NCI-H187 treated with DMSO at 0.1 percent for 48 hours (cell line): ENCODE measurements at places on chromosomes 1 and 21.
A peak's percentile ranks its signal among the peaks of the same experiment; 100 is the strongest.

GRCh38 chr1:116873680-116874271 lies 35.9 kb upstream of the PTGFRN start:
- no peak for DNase-seq

DNA sequence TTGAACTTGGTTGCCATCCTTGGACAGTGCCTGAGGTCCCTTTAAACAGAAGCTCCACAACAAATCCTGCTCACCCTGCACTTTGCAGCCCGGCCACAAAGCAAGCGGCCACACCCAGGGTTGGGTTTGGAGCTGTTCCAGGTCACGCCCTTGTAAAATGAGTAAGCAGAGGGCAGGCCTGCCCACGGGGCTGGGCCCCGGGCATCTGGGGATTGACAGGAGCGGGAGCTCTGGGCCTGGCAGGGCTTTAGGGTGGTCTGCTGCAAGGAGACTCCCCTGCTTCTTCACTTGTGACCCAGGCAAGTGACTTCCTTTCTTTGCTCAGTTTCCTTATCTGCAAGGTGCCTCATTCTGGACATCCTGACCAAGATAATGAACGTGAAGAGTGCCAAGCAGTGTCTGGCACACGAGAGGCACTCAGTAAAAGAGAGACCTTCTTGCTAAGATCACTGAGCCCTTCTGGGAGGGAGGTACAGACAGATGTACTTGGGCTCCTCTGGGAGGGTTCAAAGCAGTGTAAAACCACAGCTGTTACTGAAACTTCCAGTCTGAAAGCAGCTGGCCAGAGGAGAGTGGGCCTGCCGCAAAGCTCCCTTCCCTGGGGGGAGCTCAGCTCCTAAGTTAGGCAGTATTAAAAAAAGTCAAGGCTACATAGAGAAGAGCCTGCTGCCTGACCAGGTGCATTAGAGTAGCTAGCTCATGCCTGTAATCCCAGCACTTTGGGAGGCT lies 2.6 kb downstream of the E2F2 start:
- peak; percentile 32 for DNase-seq

DNA sequence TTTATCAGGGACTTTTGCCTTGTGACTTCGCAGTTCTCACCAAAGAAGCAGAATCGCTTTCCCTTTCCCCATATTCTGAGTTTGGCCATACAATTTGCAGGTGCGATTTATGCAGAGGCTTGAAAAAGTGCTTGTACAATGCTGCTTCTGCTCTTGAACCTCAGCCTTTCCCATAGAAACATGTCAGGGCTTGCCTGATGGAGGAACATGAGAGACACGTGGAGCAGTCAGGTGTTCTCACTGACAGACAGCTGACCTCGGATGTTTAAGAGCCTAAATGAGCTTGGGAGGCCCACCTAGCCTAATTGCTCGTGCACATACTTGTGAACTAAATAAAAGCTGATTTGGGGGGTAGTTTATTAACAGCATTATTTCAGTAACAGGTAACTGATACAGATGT lies 290.0 kb downstream of the S1PR1 start:
- DNase-seq, result peak; percentile 63

GRCh38 chr1:151961833-151962232 lies 31.8 kb downstream of the S100A10 start:
- DNase-seq, result no peak

GRCh38 chr1:93635614-93636543 lies 45.8 kb downstream of the BCAR3 start:
- DNase-seq, result no peak

DNA sequence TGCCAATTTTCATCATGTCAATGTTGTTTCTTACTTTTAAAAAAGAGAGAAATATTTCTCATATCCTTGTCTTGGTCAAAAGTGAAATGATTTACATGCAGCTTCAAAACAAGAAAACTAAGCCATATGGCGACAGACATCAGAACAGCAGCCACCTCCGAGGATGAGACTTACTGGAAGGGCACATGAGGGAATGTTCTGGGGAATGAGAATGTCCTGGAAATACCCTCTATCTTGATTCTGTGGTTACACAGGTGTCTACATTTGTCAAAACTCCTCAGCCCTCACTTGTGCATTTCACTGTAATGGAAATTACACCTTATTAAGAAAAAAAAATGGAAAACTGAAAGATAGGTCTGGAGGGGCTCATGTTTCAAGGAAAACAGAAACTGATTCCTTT lies 14.2 kb upstream of the ECE1 start:
- DNase-seq, result no peak

GRCh38 chr1:79695138-79695537 lies 688.6 kb upstream of the ADGRL4 start:
- no peak for DNase-seq

GRCh38 chr1:40479156-40479555 lies 2.1 kb downstream of the ZFP69 start:
- no peak for DNase-seq

DNA sequence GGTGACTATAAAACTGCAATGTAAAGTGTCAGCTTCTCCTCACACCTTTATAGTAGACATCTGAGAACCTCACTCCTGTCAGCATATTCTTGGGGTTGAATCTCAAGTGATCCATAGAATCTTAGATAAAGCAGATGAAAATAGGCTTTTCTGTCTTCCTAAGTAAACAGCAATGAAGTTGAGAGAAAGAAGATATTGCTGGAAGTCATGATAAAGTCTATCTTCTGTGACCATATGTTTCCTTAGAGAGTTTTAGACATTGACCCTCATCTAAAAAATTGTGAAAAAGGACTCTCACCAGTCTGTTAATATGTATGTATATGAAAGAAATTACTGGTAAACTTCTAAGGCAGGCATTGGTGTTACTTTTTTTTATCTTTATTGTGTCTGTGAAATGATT lies 66.8 kb downstream of the LIPI start:
- DNase-seq, result no peak

DNA sequence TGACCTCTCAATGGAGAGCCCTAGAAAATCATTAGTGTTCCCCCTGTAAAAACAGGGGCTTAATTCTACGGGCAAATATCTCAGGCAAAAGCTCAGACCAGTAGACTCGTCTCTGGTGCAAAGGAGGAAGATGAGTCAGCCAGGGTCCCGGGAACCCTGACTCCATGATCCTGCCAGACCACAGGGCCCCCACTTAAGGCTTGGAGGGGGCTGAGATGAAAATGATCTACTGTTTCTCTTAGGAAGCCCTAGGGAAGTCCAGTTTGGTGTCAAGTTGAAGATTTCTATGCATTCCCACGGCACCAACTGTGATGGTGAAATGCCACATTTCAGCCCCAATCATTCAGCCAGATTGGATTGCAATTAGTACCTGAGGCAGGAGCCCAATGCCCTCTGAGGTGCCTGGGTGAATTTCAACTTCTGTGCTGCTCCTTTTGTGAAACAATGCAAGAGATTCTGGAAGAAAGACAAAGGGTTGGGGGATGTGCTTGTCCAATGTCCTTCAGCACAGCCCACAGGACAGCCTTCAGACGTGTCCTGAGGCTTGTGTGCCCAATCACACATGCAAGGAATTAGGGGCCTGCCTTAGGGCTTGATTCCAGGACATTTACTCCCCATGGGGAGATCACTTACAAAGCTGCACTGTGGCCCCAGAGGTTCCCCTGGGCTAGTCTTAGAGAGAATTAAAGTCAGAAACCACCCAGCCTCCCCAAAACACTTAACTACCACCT lies 18.1 kb downstream of the NAV1 start:
- DNase-seq, result no peak

GRCh38 chr1:211653293-211653692 lies 22.1 kb downstream of the NEK2 start:
- no peak for DNase-seq

DNA sequence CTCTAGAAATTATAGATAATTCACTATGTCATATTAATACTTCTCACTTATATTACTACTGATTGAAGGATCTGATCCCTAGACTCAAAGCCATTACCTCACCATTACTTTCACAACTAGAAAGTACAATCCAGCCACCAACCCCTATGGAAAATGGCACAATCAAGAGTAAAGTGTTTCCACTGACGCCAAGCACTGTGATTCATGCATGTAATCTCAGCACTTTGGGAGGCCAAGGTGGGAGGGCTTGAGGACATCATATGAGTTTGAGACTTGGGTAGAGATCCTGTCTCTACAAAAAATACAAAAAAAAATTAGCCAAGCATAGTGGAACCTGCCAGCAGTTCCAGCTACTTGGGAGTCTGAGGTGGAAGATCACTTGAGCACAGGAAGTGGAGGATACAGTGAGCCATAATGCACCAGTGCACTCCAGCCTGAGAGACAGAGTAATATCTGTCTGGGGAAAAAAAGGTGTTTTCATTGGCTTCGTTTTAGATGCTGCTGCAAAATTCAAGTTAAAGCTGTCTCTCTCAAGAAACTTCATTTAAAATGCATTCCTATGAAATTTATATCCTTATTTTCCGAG lies 126.5 kb downstream of the AKT3 start:
- no peak for DNase-seq

DNA sequence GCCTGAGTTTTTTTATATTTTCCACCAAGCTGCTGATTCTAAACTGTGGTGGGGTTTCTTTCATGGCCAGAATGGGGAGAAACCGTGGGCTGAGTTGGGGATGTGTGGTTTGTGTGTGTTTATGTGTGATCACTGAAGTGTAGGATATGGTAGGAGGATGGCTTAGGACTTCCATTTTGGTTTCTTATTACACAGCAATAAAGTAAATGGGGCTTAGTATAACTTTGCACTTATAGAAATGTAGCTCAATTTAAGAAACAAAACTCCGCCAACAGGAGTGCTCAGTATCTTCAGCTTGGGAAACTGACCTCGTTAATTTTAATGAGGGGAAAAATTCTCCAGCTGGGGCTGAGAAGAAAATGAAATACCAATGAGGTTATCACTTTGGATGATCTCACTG lies 77.8 kb downstream of the PBX1 start:
- no peak for DNase-seq

GRCh38 chr21:26761174-26761915 lies 83.9 kb downstream of the ADAMTS1 start:
- no peak for DNase-seq

GRCh38 chr1:171389171-171389570 lies 75.2 kb downstream of the FMO4 start:
- DNase-seq, result no peak

DNA sequence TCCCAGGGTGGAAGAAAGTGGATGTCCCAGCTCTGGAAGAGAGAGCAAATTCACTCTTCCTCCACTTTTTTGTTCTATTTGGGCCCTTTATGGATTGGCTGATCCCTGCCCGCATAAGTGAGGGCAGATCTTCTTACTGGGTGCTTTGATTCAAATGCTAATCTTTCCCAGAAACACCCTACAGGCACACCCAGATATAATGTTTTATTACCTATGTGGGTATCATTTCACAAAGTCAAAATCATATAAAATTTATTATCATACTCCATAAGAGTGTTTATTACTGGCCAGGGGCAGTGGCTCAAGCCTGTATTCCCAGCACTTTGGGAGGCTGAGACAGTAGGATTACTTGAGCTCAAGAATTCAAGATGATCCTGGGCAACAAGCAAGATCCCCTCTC lies 16.9 kb upstream of the PLA2G4A start:
- no peak for DNase-seq

DNA sequence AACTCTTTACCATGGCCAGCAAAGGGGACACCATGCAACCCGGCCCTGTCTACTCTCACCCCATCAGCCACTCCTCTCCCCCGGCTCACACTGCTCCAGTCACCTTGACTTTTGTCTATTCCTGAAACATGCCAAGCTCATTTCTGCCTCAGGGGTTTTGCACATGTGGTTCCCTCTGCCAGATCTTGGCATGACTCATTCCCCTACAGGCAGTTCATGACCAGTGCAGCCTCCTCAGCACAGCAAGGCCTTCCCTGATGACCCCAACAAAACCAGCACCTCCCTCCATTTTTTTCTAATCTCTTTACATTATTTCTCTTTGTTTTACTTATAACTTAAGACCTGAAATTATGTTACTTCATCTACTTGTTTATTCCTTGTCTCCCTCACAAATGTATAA lies 58.6 kb upstream of the GJB5 start:
- no peak for DNase-seq

GRCh38 chr1:11314959-11315358 lies 42.0 kb downstream of the UBIAD1 start:
- no peak for DNase-seq

GRCh38 chr1:170068923-170069322 lies 5.6 kb downstream of the KIFAP3 start:
- DNase-seq, result no peak

GRCh38 chr1:90045853-90046563 lies 51.1 kb downstream of the ZNF326 start:
- DNase-seq, result no peak

DNA sequence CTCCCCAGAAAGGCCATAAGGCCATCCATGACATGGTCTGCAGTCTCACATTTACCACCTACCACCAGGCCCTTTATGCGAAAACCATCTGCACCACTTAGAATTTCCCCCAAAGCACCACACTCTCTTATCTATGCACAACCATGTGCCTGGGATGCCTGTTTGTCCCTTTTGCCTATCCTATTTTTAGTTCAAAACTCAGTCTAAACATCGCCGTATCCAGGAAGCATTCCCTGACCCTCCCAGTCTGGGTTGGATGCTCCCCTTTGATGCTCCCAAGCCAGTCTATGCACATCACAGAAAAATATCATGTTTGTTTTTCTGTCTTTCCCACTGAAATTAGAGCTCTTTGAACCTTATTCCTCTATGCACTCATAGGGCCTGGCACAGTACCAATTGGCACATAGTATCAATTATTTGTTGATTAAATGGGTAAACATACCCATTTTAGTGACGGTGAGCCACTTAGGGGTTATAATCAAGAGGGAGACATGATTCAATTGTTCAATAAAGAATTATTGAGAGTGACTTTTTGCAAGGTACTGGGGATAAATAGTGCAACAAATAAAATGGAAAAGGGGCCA lies 6.7 kb downstream of the MPL start:
- DNase-seq, result no peak

DNA sequence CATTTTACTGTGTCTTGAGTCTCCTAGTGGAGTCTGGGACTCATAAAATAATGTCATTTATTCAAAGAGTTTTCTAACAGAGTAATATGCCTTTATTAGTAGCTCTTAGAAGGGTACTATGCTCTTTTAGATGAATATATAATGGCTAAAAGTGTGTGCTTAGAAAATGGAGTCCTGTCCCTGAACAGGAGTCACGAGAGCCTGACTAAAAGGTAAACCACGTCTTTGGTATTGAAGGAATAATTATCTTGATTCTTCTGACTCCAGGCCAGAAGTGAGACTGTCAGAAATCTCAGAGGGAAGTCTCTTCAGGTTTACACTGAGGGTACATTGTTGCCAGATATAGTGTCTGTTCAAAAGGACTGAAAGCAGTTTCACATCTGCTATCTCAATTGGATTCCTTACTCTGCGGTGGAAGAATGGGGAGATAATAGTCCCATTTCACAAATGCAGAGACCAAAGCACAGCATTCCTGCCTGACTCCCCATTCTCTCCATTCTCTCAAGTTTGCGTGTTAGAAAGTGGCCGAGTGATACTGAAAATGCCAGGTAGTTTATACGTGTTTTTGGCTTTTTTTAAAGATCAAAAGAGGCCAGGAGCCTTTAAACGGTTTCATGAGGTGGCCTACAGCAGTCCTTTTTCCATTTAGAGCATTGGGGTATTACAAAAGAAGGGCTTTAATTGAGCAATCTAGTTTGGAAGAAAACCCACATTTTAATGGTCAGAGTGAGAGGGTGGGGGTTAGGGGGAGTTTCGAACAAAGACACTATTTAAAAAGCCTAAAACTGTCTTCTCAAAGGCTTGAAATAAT lies 176.6 kb downstream of the VPS13D start:
- DNase-seq, result no peak
